Stimulated activated CD8-positive, alpha-beta memory T cell treated with anti-CD3 and anti-CD28 coated beads, Interleukin-15, amount 100 ng/mL, for 24 hours (primary cell): ENCODE measurements at places on chromosomes 1 and 21.

DNA sequence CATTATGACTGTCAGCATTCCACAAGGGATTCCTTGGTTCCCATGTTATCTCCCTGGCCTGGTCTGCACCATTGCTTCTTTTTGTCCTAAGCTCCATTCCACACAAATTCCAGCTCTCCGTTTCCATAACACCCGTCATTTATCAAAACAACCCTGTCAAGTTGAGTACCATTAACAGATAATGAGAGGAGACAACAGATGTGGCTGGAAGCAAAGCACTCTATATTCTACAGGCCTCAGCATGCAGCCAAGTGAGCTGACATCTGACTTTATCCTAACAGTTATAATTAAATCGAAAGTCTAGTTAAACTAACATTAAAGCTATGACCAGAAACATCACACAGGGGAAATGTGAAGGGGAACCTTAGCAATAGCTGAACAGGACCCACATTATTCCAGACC, 110.4 kb downstream of the RERE start:
- no peak for DNase-seq

- no peak for DNase-seq
Measured at GRCh38 chr21:36690628-36691554, 8.0 kb upstream of the SIM2 start.

GRCh38 chr1:43975249-43975961, 645 bp downstream of the ATP6V0B start:
- no peak for DNase-seq

GRCh38 chr1:243503155-243503554, 247.3 kb downstream of the SDCCAG8 start:
- DNase-seq: no peak

DNA sequence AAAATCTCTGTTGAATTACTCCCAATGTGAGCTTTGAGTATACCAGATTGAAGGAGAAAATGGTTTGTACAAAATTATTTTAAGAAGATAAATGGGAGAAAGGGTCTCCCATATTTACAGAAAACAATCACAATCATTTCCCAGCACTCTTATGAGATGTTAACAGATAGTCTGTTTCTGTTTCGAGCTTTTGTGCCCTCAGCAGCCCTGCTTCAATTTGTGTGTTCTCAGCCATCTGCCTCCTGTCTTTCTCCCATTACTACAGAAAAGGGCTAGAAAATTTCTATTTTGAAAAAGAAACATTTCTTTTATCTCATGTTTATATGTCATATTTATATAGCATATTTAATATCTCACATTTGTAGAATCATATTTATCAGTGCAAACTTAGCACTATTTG, 498.4 kb downstream of the TTLL7 start:
- no peak for DNase-seq

DNA sequence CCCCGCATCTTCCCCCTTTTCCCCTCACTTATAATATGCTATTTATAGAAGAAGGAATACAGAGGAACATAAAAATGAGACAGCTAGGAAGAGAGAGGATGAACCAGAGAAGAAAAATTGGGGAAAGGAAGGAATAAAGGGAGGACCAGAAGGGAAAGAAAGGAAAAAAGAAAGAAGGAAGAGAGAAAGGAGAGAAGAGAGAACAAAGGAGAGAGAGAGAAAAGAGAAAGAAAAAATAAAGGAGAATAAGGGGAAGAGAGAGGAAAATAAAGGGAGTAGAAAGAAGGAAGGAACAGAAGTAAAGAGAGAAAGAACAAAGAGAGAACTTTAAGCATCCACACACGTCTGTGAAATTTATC, 11.2 kb upstream of the IGSF3 start:
- DNase-seq: no peak

DNA sequence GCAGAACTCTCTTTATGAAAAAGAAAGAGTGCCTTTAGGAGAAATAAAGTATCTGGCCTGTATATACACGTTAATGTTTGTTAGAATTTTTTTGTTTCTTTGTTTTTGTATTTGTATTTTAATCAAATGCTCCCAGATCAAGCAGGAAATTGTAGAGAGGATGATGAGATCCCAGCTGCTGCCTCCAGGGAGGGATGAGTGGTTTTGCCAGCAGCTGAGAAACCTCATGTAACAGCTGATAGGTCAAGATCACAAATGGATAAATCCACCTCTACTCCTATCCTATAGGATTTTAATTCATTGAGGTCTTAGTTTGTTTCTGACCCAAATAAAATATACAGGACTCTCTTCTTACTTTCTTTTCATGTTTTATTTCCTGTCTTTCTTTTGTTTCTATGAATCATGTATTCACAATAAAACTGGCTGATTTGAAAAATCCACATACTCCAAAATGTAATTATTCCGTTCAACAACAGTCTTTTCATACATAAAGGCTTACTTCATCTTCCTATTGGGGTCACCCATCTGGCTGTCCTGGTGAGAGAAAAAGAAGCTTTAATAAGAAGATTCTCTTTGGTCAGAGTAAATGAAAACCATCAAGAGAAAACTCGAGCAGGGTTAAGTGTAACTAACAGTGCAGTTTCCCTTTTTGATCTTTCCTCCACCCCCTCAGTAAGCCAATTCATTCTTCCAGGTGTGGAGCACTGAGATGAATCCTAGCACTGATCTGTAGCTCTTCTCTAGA, 129.3 kb upstream of the PLPPR5 start:
- no peak for DNase-seq

DNA sequence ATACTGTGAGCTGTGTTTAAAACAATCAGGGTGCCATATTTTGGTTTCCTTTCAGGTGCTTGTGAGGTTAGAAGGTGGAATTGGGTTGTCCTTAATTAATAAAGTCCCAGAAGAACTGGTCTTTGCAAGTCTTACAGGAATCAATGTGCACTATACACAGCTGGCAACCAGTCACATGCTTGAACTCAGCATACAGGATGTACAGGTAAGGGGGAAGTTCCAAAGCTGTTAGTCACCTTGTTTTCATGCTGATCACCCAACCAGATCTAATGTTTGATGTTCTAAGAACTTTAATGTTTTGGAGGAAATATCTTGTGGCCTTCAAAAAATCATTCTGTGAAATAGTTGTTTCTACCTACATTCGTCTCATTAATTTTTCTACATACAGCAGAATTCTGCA, 156.3 kb downstream of the VPS13D start:
- DNase-seq: no peak

GRCh38 chr1:236540813-236541465, 17.2 kb downstream of the LGALS8 start:
- DNase-seq: no peak

GRCh38 chr1:29801561-29801973, 565.2 kb downstream of the PTPRU start:
- no peak for DNase-seq
